ENCODE measurements at places on chromosomes 12 and 14.

DNA sequence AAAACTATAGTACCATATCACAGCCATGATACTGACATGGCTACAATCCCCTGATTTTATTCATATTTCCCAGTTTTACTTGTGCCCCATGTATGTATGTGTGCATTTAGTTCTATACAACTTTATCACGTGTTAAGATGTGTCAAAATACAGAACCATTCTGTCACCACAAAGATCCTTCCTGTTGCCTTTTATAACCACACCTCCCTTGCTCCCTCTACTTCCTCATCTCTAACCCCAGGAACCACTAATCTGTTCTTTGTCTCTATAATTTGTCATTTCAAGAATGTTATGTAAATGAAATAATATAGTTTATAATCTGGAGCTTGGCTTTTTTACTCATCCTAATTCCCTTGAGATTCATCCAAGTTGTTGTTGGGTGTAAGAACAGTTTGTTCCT, 358.4 kb downstream of the DPF3 start:
- H3K36me3 ChIP-seq, result no peaks in the 10 kb centered on the region
- H3K27ac ChIP-seq, result no peak overlapping the region
- H3K27me3 ChIP-seq, result no peaks in the 10 kb centered on the region

DNA sequence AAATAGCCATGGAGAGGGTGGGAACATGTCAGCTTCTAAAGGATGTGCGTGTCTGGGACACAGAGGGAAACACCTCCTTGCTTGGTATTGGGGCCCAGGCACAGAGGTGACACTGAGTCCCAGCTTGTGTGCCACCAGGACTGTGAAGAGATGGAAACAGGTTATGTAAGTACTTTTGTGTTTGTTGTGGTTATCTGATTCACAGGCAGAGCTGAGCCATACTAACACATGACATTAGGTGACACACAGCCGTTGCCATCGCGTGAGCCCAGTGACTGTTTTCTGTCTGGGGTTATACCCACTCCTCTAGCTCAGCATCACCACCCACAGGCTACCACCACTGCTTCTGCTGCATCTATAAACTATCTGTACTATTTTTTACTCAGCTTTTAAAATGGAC, 12.1 kb upstream of the FLVCR2 start:
- no peaks in the 10 kb centered on the region for H3K27me3 ChIP-seq
- no peak overlapping the region for H3K4me3 ChIP-seq
- H3K27ac ChIP-seq, result no peak overlapping the region
- no peak for DNase-seq

- no peak for DNase-seq
- no peaks in the 10 kb centered on the region for H3K4me1 ChIP-seq
- no peaks in the 10 kb centered on the region for H3K27me3 ChIP-seq
These were observed 205.3 kb upstream of the SFSWAP start for GRCh38 chr12:131505561-131505960.

DNA sequence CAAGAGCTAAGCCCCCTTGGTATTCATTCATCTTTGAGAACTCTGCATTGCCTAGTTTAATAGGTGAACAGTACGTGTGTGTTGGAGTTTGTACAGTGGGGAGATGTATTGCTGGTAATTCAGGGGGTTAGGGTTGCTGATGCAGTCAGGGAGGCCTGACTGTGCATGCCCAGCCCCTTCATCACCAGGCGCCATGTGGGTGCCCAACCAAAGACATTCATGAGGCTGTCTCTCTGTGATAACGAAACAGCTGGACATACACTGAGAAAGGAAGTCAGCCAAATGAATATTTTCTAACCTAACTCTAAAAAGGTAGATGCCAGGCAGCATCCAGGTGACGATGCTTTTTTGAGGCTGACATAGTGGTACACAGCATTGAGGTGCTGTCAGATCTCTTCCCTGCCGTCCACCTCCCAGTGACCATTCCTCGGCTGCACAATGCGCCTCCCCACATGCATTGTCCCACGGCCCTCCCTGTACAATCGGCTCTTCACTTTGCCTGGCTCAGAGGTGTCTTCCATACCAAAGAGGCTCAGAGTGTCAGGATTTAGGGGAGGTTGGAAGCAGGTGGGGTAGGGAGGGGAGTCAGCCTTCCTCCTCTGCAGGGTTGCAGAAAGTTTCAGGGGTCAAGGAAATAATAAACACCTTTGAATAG, 19.0 kb downstream of the EML1 start:
- H3K4me3 ChIP-seq, result no peak overlapping the region
- 0 out of 2 replicates have a peak, but pooled peaks cover 1% of the 10 kb centered on the region for H3K4me1 ChIP-seq
- no peak overlapping the region for H3K27ac ChIP-seq

DNA sequence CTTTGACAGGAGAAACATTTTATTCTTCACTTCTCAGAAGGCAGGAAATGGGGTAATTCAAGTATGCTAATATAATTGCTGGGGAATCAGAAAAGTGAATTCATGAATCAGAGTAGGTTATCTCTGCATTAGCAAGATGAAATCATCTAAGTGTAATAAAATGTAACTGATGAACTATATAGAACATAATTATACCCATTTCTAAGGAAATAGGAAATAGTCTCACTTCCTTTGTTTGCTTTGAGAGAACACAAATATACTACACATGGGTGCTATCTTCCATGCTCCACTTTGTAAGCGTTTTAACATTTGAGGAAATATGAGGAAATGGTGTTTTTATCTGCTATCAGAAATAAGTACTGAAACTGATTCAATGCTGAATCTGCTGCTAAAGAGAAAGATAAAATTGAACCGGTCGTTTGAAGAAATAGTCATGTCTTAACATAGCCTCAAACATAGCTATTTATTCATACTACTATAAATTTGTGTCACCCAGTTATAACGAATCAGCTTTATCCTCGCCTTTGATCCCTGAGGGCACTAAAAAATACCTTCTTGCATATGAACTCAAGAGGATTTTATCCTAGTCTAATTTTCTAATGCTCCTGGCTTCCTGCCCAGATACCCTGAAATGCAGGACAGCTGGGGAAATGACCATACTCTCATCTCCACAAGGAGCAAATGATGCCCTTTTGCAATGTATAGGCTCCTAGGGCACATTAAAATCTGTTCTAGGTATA, 696.0 kb downstream of the C12orf50 start:
- H3K4me1 ChIP-seq, result no peaks in the 10 kb centered on the region
- no peak overlapping the region for H3K27ac ChIP-seq
- no peaks in the 10 kb centered on the region for H3K27me3 ChIP-seq
- no peaks in the 10 kb centered on the region for H3K36me3 ChIP-seq
- H3K4me3 ChIP-seq, result no peak overlapping the region

- H3K27me3 ChIP-seq, result no peaks in the 10 kb centered on the region
- H3K4me1 ChIP-seq, result no peaks in the 10 kb centered on the region
- no peaks in the 10 kb centered on the region for H3K36me3 ChIP-seq
- no peak for DNase-seq
These were observed 49.2 kb downstream of the DUSP16 start for GRCh38 chr12:12513416-12514006.

DNA sequence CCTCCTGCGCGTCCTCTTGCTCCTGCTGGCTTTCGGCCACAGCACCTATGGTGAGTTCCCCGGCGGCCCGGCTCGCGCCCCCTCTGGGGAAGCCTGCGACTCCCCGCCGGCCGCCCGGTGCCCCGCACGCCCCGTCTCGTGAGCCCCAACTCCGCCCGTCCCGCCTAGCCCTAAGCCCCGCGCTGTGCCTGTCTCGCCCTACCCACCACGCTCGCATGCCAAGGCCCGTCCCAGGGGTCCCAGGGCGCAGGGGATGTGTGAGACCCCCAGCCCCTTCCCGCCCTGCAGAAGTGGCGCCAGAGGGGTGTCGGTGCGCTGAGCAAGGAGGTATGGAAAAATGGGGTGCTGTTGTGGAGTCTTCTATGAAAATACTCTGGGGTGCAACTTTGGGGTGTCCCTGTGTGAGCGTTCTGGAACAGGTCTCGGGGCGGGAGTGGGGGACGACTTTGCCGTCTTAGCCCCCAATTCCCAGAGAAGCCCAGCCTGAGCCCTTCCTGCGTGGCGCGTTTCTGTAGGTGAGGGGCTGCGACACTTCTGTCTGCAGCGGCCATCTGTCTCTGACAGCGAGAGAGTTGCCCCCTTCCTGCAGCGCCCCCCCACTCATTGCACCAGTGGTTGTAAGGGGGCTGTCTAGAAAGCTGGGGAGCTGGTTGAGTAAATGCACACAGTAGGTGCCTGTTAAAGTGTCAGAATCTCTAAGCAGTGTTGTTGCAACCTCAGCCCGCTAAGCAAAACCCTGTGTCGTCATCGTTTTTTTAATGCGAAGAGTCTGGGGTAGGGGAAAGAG, 587 bp downstream of the DLK1 start:
- DNase-seq, result no peak
- peak overlapping the region; percentile 44 for H3K4me3 ChIP-seq
- no peaks in the 10 kb centered on the region for H3K36me3 ChIP-seq
- no peak overlapping the region for H3K27ac ChIP-seq
- peaks cover 22% of the 10 kb centered on the region for H3K27me3 ChIP-seq
